ENCODE measurements at places on chromosomes 16 and 17.

DNA sequence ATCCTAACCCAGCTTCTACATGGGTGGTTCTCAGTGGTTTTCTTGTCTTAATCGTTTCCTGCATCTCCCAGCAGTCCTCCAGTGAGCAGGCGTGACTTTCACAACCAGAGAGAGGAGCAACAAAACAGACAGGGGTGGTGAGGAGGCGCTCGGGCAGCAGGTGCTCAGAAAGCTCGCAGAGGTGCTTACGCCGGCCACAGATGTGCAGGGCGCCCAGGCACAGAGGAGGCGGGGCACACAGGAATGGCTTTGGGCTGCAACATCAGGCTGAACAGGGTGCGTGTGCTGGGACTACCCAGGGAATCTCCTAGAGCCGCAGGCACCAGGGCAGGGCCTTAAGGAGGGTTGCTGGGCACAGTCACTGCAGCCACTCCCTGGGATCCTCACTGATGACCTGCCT lies 32.6 kb downstream of the KLHDC4 start:
- DNase-seq: no peak

GRCh38 chr17:81429821-81430551 lies 34.7 kb downstream of the BAHCC1 start:
- DNase-seq: peak; percentile 70

- DNase-seq: peak; percentile 61
Observed at GRCh38 chr17:76368545-76368944, 14.8 kb upstream of the PRPSAP1 start.

GRCh38 chr17:64240741-64241347 lies 22.2 kb downstream of the TEX2 start:
- DNase-seq: peak; percentile 93

- no peak for DNase-seq
Observed at GRCh38 chr17:14429084-14429483, 128.2 kb downstream of the HS3ST3B1 start.

DNA sequence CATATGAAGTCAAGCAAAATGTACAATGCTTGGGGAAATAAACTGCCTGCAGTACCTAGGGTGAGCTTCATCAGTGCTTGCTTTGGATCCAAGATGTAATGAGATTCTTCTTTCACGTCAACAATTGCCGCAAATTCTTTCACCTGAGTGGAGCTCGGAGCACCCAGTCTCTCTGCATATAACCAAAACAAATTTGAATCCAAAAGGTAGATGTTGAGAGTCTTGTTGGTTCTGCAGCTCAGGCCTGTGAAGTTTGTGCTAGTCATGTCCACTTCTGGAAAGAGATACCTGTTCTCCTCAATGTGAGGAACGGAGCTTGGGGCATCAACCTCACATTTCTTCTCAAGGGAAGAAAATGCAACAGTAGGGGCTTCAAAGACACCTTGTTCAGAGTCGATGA lies 23.0 kb downstream of the SNN start:
- DNase-seq: no peak

GRCh38 chr16:81686391-81687130 lies 92.5 kb upstream of the PLCG2 start:
- no peak for DNase-seq
